OCI-M1 (cell line): ENCODE measurements at places on chromosomes 7 and 10.

- no peak for DNase-seq
Measured at GRCh38 chr7:29300649-29301048, 106.1 kb downstream of the CHN2 start.

DNA sequence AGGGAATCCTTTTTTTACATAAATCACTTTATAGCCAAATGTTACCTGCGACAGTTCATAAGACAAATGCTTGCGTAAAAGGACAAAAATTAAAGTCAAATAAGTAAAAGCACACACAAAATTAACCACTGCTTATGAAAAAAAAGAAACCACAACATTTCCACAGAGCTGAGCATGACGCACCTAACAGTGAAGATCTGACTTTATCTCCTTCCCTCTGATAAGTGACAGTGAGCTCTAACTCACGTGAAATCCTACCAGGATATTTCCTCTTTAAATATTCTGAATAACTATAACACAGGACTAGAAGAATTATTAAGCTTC lies 225.5 kb downstream of the SFMBT2 start:
- peak; percentile 30 for DNase-seq

- no peak for DNase-seq
Measured at GRCh38 chr10:110818311-110819256, 53.1 kb upstream of the PDCD4 start.

DNA sequence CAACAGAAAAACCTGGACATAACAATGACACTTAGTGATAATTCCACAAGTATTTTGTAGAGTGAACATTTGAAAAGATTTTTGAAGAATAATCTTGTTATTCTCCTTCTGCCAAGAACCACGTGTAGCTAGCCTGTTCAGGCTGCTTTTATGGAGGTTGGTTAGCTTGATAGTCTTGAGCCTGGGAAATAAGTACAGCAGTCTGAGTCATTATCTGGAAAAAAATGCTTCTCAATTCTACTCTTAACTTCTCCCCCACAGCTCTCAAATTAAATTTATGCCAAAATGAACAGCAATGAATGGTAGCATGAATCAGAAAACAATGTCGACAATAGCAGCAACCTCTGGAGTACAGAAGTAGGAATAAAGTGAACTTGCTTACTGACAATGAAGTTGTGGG lies 63.2 kb downstream of the GPR37 start:
- DNase-seq = no peak

DNA sequence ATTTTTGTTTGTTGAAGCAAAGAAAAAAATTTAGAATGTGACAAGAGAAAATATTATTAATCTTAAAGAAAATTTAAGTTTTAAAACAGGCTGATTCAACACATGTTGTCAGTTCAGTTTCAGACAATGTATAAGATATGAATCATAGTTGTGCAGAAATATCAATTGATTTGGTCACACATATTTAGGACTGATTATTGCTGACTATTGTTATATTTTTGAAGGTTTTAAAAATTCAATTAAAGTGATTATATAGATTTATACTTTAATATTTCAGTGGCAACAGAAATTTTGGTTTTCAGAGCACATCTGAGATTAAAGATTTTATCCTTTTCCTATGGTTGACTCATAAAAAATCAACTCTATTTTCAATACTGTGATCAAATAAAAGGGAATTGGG lies 132.5 kb downstream of the PON1 start:
- no peak for DNase-seq

- no peak for DNase-seq
Measured at GRCh38 chr10:51020200-51020599, 54.1 kb upstream of the PRKG1 start.

- DNase-seq = no peak
Measured at GRCh38 chr7:2612445-2613097, 19.2 kb upstream of the TTYH3 start.

DNA sequence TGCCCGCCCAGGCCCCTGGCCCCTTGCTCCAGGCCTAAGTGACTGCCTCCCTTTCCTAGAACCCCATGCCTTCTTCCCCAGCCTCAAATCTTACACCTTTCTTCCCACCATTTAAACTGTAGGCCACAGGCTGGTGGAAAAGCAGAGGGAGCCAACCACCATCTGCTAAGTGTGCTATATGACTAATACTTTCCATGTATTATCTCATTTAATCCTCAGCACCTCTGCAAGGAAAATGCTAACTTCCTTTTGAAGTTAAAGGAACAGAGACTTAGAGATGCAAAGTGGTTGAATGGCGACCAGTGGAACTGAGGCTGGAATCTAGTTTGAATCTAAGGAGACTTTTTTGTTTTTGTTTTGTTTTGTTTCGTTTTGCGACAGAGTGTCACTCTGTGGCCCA lies 17.8 kb upstream of the MTPAP start:
- peak; percentile 30 for DNase-seq

DNA sequence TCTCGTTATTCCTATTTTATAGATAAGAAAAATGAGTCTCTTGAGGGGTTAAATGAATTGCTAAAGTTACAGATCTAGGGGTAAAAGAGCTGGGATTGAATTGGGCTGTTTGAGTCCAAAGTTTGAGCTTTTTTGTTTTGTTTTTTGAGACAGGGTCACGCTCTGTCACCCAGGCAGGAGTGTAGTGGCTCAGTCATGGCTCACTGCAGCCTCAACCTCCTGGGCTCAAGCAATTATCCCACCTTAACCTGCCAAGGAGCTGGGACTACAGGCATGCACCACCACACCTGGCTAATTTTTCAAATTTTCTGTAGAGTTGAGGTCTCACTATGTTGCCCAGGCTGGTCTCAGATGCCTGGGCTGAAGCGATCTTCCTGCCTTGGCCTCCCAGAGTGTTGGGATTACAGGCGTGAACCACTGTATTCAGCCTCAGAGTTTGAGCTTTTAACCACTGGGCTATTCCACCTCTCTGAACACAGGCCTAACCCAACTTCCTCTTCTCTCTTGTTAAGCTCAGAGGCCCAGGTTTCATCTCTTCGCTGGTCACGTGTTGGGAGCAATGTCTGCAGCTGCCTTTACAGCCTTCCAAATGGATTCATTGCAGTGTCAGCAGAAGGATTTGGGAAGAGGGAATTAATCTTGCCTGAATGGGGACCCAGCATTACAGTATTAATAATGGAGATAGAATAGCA lies 8.0 kb downstream of the SUFU start:
- DNase-seq = peak; percentile 67

DNA sequence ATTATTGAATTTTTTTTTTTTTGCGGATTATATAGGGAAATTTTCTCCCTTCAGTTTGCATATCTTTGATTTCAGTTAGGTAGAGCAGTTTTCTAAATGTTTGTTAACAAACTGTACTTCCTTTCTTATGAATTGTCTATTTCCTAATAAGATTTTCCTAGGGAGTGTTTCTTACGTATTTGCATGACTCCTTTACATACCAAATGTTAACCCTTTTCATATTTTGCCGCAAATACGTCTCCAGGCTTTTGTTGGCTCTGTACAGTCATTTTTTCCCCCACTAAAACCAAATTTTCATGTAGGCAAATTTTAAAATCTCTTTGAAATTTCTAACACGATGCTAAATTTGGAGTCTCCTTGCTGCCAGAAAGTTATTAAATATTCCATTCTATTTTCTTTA lies 1.9 kb upstream of the FRAT2 start:
- DNase-seq = no peak

DNA sequence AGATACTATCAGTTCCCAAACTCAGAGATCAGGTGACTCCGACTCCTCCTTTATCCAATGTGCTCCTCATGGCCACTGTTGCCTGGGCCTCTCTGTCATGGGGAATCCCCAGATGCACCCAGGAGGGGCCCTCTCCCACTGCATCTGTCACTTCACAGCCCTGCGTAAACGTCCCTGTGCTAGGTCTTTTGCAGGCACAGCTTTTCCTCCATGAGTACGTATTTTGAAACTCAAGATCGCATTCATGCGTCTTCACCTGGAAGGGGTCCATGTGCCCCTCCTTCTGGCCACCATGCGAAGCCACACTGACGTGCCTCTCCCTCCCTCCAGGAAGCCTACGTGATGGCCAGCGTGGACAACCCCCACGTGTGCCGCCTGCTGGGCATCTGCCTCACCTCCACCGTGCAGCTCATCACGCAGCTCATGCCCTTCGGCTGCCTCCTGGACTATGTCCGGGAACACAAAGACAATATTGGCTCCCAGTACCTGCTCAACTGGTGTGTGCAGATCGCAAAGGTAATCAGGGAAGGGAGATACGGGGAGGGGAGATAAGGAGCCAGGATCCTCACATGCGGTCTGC lies 162.2 kb downstream of the EGFR start:
- DNase-seq = no peak

DNA sequence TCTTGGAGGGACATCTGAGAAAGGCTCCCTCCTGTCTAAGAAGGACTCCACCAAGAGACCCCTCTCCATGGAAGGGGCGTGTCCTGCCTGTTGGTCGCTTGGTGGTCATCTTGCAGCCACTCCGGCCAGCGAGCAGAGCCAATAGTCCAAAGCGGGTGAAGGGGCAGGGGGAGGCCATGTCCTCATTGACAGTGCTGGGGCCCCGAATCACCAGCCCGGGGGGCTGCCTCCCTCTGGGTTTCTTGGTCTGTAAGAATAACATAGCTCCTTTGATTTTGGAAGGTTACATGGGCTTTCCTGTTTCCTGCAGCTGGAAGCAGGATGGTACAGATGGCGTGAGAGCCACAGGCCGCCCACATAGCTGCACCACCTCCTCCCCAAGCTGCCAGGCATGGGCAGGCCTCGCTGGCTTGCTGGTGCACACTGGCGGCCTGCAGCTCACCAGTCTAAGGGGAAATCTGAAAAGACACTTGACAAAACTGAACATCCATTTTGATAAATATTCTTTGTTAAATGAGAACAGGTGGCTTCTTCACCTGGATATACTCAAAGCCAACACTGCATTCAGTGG lies 105.8 kb downstream of the ARHGAP22 start:
- DNase-seq = no peak

GRCh38 chr7:70005891-70006260 lies 407.6 kb downstream of the AUTS2 start:
- no peak for DNase-seq

GRCh38 chr10:86642021-86642420 lies 12.3 kb upstream of the OPN4 start:
- no peak for DNase-seq

- DNase-seq = no peak
Measured at GRCh38 chr7:19145434-19146115, 354 bp upstream of the FERD3L start.
